Activated T-cell treated with anti-CD3 and anti-CD28 coated beads, Interleukin-2, amount 50 U/mL, for 4 hours (primary cell): ENCODE measurements at places on chromosomes 13 and 19. TPM values are rescaled to one million over a fixed set of nuclear protein-coding genes. Genes with fewer than 3 reads are reported as not detected.
A peak's percentile ranks its signal among the peaks of the same experiment; 100 is the strongest.

GRCh38 chr19:13576726-13577125 lies 70.4 kb upstream of the CACNA1A start:
- DNase-seq = no peak

GRCh38 chr19:57437931-57438330 lies 2.8 kb downstream of the ZNF749 start:
- DNase-seq = no peak

DNA sequence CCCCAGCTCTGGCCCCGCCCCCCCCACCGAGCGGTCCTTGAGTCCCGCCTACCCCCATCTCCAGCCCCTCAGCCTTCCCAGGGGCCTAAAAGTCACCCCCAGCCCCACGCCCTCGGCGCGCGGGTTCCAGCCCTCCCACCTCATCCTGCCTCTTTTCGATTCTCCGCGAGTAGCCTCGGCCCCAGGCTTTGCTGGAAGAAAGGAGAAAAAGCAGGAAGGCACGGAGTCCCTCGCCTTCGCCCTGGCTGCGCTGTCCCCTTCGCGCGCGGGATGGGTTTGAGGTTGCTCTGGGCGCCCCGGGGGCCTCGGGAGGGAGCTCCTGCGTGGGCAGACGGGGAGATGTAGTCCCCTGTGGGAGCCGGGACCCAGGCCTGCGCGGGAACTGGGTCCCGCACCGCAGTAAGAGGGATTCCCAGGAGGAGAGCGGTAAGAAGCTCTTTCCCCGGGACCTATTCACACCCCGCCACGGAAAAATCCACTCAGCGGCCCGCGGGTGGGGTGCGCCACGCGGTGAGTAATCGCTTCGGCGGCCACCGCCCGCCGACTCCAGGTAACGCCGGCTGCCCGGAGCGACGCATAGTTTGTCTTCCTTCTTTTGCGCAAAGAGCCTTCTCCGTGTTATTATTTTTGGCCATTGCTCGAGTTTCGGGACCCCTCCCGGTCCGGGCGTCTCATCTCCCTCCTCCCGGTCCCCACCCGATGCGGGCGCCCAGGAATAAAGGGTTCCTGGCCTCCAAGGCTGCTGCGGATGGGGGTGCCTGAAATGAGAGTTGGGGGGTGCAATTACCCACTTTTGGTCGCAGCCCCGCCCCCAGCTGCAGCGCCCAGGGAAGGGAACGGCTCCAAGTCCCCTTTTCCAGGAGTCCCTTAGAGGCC lies 865 bp upstream of the CRLF1 start:
- peak; percentile 47 for DNase-seq

DNA sequence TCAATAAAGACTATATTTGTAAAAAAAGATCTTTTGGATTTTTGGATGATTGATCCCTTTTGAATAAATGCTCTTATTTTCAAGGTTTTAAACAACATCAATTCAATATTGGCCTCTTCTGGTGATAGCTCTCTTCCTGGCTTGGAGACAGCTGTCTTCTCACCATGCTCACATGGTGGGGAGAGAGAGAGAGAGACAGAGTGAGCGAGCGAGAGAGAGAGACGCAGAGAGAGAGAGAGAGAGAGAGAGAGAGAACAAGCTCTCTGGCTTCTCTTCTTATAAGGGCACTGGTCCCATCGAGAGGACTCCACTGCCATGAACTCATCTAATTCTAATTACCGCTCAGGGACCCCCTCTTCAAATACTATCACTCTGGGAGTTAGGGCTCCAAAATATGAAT lies 32.1 kb upstream of the FARP1 start:
- no peak for DNase-seq

GRCh38 chr13:21567714-21568113 lies 36.3 kb downstream of the MICU2 start:
- no peak for DNase-seq

DNA sequence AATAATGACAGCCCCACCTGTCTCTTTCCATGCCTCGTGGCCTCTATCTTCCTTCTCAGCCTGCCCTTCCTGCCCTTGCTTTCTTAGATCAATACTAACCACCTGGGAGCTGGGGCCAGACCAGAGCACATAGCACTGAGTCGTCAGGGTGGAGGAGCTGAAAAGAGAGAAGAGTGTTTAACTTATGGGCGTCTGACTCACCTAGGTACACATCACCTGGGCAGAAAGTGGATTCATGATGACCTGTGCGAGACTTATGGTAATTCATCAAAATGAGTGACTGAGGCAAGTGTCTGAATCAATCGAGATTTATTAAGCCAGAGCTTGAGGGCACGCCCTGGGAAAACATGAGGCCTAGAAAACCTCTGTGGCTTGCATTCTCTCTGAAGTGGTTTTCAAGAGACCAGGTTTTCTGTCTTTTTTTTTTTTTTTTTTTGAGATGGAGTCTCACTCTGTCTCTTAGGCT lies 19.2 kb downstream of the CEACAM6 start:
- DNase-seq = peak; percentile 44

TNFSF9 gene
- total RNA-seq = 3.8 TPM

ZNF610 gene
- 0.18 TPM for total RNA-seq

ZNF724 gene
- 5.7 TPM for total RNA-seq

CEACAM1 gene
- 0.40 TPM for total RNA-seq

DNA sequence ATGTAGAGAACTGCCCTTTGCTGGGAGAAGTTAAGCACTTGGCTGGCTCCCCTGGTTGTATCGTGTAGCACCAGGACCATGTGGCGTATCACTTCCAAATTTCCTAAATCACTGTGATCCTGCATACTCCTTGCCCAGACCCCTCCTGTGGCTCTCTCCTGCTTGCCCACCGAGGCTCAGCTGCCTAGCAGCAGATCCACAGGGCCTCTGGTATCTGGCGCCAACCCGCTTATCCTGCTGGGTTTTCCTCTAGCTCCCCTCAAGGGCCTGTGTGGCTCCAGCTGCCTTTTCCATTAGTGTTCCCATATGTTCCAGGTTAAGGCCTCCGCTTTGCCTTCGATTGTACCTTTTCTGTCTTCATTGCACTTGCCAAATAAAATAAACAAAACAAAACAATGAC lies 16.5 kb downstream of the LRCH1 start:
- no peak for DNase-seq

DNA sequence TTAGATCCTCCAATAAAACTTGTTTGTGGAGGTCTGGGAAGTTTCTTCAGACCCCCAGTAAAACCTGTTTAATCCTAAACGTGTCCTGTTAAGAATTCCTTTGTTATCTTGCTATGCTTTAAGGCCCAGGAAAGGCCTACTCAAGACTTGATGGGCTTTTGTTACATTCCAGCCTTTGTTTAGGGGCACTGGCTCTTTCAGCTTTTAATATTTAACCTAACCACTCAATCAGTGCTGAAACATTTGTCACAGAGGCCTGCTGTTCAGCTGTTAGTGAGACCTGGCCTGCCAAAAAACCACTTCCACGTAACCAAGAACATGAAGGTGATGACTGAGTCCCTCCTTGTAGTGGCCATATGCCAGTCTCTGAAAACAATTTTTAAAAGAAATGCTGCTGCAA lies 41.7 kb downstream of the PCDH17 start:
- no peak for DNase-seq

DNA sequence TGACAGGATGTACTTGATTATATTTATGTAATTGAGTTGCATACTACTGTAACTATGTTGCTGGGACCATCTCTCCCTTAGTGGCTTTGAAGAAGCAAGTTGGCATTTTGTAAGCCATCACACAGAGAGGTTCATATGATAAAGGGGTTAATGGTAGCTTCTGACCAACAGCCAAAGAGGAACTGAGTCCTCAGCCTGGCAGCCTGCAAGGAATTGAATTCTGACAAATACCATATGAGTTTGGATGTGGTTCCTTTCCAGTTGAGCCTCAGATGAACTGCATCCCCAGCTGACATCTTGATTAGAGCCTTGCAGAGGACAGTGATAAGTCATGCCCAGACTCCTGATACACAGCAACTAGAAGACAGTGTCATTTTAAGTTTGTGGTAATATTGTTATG lies 8.6 kb upstream of the MYCBP2 start:
- no peak for DNase-seq

DNA sequence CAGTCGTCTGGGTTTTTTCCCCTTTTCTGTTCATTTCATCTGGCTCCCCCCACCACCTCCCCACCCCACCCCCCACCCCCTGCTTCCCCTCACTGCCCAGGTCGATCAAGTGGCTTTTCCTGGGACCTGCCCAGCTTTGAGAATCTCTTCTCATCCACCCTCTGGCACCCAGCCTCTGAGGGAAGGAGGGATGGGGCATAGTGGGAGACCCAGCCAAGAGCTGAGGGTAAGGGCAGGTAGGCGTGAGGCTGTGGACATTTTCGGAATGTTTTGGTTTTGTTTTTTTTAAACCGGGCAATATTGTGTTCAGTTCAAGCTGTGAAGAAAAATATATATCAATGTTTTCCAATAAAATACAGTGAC lies 9.3 kb downstream of the CALM3 start:
- DNase-seq = no peak

DNA sequence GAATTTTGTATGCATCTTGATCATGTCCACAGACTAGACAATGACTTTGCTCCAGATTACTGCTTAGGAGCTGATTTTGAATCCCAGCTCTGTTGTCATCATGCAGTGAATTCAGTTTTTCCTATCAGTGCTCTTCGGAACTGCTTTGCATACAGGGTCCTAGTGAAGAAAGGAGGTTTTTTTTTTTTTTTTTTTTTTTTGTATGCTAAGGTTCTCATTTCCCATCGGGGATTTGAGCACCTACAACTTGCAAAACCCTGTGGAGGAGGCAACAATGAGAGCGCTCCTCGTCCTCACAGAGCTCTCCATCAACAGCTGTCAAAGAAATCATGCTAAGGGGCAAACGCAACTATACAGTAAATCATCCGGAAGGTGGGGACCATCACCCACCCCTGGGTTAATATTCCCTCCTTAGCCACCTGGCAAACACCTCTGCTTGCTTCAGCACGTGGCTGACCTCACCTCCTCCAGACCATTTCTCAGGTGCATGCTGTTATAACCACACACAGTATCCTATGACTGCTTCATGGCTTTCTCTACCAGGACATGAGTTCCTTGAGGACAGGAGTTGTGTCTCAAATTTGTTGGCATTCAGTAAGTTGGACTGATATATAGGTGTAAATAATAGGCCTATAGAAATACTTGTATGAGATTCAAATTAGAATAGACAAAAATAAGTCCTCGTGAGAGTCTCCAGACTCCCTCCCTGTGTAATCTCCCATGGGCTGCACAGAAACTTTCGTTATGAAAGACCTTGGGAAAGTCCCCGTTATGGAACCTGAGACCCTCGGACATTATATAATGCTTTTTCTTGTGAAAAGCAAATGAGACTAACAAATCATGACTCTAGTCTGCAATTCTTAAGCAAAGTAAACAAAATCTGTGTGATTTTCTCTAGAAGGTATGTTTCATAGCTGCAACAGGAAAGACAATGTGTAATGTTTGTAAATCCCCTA lies 113.8 kb downstream of the KATNAL1 start:
- DNase-seq = no peak

DNA sequence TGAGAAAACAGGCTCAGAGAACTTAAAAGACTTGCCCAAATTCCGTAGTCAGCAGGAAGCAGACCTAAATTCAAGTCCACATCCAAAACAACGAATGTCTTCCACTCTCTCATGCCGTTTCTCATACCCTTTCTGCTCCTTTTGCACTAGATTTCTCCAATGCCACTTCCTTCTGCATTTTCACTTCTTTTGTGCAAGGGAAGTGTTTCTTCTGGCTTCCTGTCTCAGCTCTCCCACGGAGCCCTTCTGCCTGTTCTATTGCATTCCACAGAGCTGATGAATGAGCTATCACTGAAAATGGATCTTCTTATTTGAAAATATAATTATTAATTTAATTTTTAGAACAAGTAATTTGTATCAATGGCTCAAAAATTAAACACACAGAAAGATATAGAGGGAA lies 56.1 kb upstream of the STK24 start:
- no peak for DNase-seq

OR7A17 gene
- total RNA-seq = not detected

CABP5 gene
- not detected for total RNA-seq

- peak; percentile 44 for DNase-seq
These were observed at the start of gene UBE2M for GRCh38 chr19:58558066-58558622. Gene UBE2M, minus strand, starts transcription at chr19:58558611. Its CDS starts 230 bp downstream, at chr19:58558381.

DNA sequence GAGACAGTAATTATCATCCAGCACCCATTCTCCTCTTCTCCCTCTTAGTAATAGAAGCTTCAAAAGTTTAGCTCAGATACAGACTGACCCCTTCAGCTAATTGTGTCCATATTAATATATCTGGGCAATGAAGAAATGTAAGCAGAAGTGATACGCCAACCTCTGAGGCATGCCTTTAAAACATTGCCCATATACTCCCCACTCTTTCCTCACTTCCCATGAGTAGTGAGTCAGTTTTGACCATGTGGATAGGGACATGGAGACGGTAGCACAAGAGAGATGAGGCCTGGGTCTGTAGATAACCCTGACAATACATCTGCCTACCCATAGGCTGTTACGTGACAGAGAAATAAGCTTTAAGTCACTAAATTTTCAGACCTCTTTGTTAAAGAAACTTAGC lies 147.6 kb downstream of the KCTD12 start:
- no peak for DNase-seq

GRCh38 chr19:3443840-3444694 lies 36.3 kb downstream of the SMIM24 start:
- no peak for DNase-seq
